ENCODE measurements at places on chromosomes 6 and 20.

GRCh38 chr20:571754-572441 is 28.3 kb upstream of the CSNK2A1 start:
- DNase-seq = peak; percentile 74

- no peak for DNase-seq
Observed at GRCh38 chr6:95574811-95575210, 2.5 kb upstream of the MANEA start.

GRCh38 chr20:31515775-31516107 is 1.5 kb downstream of the HM13 start:
- DNase-seq = no peak

- no peak for DNase-seq
Observed at GRCh38 chr20:50312002-50312681, 121.5 kb downstream of the CEBPB start.

DNA sequence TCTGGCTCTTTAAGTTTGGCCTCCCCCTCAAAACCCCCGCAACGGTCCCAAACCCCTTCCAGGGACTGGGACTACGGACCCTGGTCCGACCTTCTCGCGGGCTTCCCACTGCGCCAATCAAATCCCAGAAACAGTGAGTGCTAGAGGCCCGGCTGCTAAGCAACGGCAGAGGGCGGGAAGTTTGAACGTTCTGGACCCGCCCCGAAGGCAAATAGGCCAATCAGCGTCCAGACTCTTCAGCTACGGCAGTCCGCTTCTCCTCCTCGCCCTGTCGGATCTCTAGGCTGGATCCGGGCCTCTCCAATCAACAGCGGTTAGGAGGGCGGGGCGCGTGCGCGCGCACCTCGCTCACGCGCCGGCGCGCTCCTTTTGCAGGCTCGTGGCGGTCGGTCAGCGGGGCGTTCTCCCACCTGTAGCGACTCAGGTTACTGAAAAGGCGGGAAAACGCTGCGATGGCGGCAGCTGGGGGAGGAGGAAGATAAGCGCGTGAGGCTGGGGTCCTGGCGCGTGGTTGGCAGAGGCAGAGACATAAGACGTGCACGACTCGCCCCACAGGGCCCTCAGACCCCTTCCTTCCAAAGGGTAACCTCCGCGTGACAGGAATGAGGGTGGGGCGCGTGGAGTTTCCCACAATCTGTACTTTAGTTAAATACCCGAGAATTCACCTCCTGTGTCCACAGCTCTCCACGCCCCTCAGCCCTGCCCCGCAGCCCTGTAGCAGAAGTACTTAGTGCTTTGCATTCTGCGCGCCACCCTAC is at the start of gene MSH5:
TSS of gene MSH5 (plus strand) at position 367 of the 758 bp plus-strand sequence. CDS start 462 bp downstream, outside the sequence.
- peak; percentile 100 for DNase-seq

GRCh38 chr6:36745836-36746235 is 48.2 kb downstream of the RAB44 start:
- no peak for DNase-seq

DNA sequence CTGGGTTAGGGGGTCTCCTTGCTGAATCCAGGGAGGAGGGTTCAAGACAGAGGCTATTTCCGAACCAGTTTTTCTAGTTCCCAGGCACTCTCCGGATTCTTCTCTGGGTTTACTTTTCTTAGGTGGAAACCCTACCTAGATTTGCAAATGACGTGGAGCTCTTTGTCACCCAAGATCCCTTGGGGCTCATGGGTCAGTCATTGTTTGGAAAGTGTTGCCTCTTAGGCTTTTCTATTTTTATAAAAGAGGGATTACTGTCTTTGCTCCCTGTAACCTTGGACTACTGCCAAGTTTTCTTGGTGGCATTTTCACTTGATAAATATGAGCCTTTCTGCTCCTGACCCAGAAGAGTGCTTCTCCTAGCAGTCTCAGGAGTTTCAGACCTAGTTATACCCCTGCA is 33.6 kb downstream of the FAM209B start:
- DNase-seq = peak; percentile 5

GRCh38 chr6:63897459-63897858 is 261.9 kb downstream of the PHF3 start:
- DNase-seq = no peak

DNA sequence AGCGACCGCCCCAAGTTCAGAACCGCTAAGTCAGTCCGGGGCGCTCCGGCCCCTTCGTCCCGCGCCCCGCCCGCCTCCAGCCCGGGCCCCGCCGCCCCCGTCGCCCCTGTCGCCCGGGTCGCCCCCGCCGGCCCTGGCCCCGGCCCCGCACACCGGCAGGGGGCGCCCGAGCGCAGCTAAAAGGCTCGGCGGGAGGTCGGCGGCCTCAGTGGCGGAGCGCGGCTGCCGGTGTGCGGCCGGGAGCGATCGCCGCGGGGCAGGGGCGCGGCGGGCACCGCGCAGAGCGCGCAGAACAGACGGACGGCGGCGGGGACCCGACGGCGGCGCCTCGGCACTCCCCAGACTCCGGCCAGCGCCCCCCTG is at the start of gene FNDC1:
TSS of gene FNDC1 (plus strand) at position 208 of the 363 bp plus-strand sequence. CDS start 197 bp downstream, outside the sequence.
- peak; percentile 75 for DNase-seq

DNA sequence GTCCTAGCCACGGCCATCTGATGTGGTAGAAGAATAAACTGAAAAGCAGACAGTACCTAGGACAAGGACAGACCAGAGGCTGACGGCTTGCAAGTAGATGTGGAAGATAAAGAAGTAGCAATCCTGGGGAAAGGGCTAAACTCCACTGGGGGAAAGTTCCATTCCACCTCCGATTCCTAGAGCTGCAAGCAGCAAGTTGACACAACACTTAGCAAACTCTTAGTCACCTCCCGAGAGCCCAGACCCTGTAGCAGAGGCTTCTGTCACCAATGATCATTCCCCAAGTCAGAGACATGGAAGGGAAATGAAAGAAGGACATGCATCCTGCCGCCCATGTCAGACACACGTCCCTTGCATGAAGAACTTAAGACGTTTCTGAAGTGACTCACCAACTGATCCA is 99.2 kb upstream of the RPS6KA2 start:
- DNase-seq = no peak

DNA sequence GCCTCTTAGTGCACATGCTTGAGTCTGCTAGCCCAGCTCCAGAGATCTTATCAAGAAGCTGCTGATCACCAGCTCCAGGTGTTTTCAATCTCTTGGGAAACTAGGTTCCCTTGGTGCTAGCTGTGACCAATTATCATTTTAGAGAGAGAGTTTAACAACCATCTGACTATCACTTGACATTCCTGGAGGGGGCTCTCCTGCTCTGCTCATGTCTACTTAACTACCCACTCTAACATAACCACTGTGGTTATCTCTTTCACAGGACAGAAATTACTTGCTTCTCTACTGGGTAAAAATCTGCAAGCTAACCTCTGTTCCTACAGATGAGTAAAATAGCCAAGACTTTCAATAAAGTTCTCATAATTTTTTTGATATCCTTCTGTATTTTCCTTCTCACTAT is 823.4 kb upstream of the GJE1 start:
- DNase-seq = no peak

DNA sequence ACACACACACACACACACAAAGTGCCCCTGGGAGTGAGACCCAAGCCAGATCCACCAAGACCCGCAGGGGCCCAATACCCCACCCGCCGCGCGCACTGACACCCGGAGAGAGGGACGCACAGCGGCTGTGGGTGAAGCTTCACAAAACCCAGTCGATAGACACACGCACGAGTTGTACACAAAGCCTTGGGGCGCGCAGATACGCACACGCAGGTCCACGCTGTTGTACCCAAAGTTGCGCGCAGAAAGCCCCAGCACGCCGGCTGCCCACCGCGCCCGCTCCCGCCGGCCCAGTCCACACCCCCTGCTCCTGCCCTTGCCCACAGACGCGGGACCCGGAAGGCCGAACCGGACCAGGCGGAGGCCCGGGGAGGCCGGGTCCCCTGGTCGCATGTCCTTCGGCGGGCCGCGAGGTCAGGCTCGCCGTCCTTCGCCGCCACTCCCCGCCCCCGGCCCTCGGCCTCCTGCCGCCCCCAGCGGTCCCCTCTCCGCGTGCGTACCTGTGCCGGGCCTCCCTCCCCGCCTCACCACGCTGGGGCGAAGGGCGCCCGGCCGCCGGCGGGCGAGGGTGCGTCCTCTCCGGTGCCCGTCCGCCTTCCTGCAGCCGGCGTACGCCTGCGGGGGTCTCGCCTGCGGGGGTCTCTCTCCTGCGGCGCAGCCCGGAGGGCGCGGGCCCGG is at the start of gene TMEM74B:
TSS of gene TMEM74B (minus strand) at position 344 of the 678 bp plus-strand sequence. CDS start 1,180 bp downstream, outside the sequence.
- DNase-seq = peak; percentile 47

DNA sequence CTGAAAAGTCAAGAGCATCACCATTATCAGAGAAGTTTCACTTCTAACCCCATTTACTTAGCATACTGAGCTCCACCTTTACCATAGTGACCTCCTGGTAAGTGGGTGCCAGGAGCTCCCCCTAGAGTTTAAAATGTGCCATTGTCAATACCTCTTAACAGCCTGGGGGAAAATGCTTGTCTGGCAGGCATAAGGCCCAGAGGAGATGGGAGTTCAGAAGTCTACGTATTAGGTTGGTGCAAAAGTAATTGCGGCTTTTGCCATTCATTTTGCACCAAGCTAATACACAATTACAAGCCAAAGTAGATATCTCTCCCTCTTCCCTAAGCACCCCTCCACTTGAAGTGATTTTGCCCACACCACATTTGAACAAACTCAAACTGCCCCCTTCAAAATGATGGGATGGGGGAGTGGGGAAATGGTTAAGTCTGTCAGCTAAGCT is 919.0 kb downstream of the KIF16B start:
- peak; percentile 51 for DNase-seq

DNA sequence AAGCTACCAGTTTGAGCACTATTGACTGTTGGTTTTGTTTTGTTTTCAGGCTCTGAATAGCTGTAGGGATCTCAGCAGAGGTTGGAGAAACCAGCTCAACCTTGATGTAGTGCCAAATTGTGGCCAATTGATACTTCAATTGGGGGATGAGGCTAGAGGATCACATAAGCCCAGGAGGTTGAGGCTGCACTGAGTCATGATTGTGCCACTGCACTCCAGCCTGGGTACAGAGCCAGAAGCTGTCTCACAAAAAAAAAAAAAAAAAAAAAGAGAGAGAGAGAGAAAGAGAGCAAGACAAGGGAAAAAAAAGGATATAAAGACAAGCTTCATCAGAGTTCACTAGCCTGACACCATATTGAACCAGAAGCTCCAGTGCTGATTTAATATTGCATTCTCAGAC is 702.1 kb downstream of the FRK start:
- no peak for DNase-seq

DNA sequence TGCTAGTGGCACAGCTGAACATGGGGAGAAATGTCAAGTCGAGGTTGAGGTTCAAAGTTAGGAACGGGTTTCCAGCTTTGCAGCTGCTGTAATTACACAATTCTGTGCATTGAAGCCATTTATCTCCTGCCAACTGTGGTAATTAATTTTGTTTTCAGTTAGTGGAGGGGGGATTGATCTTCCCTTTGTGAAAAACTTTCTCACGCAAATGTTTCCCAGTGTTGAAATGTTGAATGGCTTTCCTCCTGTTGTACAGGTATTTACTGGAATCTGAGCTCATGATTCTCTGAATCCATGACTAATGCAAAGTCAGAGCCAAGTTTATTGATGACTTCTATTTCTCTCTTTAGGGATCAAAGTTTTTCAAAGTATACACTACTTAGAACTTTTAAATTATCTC is 198.4 kb upstream of the SLC35B3 start:
- DNase-seq = peak; percentile 2

DNA sequence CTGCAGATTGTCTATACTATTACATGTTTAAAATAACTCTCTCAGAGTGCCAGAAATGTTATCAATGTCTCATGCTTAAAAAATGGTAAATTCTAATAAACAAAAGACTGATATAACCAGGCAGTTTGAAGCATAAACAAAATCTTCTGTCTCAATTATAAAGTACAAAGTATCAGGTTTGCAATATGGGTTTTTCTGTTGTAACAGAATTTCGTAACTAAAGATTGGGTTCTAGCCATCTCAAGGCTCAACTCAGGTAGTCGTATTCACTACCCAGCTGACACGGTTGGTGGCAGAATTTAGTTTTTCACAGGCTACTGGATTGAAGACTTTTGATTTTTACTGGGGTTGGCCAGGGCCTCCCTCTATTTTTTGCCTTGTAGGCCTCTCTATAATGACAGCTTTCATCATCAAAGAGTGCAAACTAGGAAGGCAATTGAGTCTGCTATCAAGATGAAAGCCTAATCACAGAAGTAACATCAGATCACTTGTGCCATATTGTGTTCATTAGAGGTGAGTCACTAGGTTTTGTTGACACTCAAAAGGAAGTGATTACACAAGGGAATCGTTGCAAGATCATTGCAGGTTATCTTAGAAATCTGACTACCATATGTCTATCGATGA is 3.6 kb downstream of the CYP39A1 start:
- DNase-seq = no peak

- no peak for DNase-seq
Observed at GRCh38 chr6:137387096-137387764, 107.0 kb downstream of the OLIG3 start.

DNA sequence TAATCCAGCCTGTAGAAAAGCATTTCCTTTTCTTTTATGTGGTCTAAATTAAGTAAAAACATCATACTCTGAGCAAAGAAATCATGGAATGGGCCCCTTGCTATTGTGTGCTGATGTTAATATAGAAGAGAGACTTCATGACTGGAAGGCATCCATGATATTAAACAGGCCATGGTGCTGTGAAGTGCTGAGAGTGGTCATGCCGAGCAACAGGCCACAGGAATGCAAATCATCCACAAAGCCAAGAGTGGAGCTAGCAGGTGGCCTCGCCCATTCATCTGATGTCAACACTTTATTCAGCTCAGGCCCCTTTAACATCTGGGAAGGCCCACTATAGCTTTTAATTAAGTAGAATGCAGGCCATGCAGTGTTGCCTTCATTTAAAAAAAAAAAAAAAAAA is 115.2 kb upstream of the HMGCLL1 start:
- DNase-seq = peak; percentile 54

DNA sequence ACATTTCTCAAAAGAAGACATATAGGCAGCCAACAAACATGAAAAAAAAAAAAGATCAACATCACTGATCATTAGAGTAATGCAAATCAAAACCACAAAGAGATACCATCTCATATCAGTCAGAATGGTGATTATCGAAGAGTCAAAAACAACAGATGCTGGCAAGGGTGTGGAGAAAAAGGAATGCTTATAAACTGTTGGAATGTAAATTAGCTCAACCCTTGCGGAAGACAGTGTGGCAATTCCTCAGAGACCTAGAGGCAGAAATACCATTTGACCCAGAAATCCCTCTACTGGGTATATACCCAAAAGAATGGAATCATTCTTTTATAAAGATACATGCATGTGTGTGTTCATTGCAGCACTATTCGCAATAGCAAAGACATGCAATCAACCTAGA is 303.8 kb upstream of the THEMIS start:
- DNase-seq = peak; percentile 17

DNA sequence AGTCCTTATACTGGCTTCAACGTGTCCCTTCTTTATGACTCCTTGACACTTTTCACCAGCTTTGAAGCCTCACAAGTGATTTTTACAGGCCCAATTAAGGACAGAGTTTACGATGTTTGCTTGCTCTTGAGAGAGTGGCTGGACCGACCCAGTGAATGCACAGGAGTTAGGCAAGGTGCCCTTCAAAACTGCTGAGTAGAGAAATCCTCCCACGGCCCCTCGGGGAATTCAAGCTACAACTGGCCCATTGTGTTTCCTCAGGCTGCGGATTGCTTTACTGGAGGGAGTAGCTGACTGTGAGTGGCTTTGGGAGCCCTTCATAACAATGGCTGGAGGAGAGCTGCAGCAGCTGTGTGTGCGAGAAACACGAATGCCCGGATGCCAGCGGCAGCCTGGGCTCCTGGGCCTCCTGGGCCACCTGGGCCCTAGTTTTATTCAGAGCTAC is 50.0 kb downstream of the SGK1 start:
- DNase-seq = peak; percentile 27

GRCh38 chr6:28683945-28684538 is 158.4 kb downstream of the GPX5 start:
- peak; percentile 76 for DNase-seq

All from eye (tissue), 1 donor.